IPS-NIHi11 (cell line): ENCODE measurements at places on chromosomes 7 and 10.

DNA sequence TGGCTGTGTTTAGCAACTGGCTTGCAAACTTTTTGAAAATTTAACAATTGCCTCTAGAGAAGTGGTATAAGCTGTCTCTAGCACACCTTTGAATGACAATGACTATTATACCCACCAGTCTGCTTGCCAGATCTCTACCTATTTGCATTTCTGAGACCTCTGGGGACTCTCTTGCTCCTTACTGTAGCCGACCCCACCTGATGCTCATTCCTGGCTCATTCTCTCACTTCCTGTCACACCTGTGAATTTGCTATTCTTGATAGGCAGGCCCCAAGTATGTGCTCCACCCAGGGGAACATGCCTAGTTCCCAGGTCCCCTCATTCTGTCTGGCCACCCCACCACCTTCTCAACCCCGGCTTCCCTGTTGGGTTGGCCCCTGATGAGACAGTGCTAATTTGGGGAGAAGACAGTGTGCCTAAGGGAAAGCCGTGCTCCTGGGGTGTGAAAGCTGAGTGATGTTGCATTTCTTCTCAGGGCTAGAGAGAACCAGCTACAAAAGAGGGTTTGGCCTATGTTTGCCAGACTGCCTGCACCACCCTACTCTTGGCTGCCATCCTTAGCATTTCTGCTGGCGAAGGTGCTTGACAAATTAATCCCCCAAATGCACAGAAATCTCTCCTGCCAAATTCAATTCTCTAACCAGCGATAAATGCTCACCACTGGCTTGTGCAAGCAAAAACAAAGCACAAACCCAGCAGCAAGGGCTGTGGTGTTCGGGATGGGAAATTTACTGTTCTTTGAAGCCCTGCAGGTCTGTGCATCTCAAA is 138.2 kb downstream of the RPS24 start:
- peak; percentile 59 for DNase-seq

DNA sequence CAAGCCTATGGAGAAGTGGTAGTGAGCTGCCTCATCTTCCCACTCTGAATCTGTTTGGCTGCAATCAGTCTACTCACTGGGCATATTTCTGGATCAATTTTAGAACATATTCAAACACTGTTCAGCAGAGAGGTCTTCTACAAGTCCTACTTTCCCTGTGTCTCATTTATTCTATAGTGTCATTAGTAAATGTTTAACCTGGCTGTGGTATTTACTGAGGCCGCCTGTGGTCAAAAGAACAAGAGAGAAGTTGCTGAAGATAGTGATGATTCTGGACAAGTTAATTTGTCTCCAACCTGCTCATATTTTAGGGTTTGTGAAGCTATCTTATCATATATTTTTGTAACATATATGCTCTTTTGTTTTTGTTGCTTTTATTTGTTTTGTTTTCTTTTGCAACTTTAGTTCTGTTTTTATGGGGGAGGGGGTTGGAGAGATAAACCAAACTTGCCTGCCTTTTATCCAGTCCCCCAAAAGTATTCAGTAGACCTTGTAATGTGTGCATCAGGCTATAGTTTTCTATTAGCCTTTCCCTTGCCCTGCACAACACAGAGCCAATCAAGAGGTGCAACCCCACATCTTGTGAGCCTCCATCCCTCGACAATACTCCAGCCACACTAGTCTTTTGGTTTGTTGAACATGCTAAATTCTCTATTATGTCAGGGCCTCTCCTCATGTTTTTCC is 362.8 kb upstream of the MBL2 start:
- DNase-seq: no peak

GRCh38 chr10:122746408-122746807 is 46.8 kb upstream of the C10orf120 start:
- no peak for DNase-seq

- DNase-seq: no peak
These were observed 29.6 kb downstream of the MKI67 start for GRCh38 chr10:128096486-128097199.

DNA sequence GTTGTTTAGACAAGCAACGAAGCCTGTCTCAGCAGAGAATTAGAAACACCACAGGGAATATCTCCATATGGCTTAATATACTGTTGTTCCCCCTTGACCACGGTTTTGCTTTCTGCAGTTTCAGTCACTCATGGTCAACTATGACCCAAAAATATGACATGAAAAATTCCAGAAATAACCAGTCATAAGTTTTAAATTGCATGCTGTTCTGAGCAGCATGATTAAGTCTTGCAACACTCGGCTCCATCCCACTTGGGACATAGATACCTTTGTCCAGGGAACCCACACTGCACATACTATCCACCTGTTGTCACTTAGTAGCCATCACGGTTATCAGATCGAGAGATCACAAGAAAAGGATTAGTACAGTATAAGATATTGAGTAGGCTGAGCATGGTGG is 60.7 kb upstream of the FOXK1 start:
- no peak for DNase-seq

- DNase-seq: no peak
These were observed 86.3 kb downstream of the TRRAP start for GRCh38 chr7:98964596-98964995.

DNA sequence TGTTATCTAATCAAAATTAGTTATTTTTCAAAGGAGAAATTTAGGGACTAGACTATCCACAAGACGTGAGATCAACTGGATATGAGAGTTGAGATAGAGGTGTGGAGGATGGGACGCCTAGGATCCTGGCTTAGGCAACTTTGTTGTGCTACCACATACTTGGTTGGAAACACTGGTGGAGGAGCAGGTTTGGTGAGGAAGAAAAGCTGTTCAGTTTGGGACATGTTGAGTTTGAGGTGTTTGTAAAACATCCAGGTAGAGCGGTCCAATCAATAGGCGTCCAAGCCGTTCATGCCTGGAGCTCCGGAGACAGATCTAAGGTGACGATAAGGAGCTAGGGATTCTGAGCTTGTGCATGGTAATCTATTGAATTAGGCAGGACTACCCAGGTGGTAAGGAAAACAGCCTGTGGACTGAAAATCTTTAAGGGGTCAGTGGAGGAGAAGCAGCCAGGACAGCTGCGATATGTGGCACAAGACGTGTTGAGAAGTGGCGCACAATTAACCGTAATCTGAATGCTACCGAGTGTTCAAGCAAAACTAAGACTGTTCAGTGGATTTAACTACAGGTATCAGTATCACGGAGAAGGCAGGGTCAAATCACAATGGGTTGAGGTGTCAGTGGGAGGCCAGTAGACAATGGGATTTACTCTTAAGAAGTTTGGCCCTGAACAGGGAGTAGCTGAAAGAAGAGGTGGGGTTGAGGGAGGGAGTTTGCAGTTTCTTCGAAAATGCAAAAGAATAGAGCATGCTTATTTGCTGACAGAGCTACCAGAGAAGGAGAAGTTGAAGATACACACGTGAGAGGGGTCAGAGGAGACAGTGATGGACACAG is 16.1 kb upstream of the TRPV6 start:
- DNase-seq: no peak

- DNase-seq: no peak
These were observed 15.8 kb downstream of the ADAP1 start for GRCh38 chr7:938546-939185.

GRCh38 chr7:92639213-92639896 is 49.2 kb upstream of the FAM133B start:
- no peak for DNase-seq

DNA sequence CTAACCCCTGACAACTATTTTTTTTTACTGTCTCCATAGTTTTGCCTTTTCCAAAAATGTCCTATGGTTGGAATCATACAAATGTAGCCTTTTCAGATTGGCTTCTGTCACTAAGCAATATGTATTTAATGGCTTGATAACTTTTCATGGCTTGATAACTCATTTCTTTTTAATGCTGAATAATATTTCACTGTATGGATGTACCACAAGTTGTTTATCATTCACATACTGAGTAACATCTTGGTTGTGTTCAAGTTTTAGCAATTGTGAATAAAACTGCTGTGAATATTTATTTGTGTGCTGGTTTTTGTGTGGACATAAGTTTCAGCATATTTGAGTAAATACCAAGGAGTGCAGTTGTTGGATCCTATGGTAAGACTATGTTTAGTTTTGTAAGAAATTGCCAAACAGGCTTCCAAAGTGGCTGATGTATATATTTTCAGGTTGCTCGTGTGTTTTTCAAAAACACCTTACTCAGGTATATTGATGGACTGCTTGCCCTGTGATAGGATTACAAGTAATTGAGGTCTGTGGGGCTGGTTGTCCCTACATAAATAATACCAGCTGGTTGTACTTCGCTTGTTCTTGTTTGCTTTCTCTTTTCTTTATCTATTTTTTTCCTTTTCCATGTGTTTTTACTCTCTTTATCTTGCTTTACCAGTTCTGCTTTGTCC is 23.0 kb downstream of the NRF1 start:
- DNase-seq: no peak

GRCh38 chr7:13047061-13047460 is 359.6 kb downstream of the ARL4A start:
- DNase-seq: no peak

GRCh38 chr7:31475368-31475767 is 38.5 kb upstream of the ITPRID1 start:
- DNase-seq: no peak

DNA sequence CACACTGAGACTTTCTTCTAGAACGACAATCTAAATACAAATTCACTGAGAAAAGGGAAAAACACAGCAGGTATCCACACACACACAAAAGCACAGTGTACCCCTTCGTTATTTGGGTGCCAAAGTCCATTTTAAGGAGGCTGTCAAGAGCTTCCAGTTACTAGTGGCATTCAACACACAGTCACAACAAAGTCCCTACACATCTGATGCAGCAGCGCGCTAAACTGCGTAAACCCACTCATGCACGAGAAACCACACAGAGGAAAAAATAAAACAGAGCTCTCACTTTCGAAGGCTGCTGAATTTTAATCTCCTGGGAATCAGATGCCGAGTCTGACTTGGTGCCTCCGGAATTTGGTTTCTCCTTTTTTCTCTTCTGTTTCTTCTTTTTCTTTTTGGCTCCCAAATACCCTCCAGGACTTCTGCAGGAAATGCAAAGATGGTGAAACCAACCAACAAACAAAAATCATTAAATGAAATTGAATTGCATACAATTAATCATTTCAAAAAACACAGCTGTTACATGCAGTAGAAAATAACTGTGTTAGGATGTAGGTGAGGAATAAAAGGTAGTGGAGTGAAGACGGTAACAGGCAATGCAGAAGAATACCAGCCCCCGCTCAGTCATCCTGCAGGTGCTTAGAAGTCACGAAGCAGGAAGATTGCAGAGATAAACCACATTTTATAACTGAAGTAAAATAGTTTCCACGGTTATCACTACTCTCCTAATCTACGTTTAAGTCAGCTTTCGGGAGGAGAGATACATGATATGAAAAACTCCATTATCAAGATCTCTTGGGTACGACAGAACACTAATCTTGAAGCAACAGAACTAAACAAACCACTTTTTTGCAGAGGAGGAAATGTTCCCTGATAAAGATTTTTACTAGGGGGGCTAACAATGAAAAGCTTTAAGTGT is 27.1 kb downstream of the NMT2 start:
- no peak for DNase-seq

DNA sequence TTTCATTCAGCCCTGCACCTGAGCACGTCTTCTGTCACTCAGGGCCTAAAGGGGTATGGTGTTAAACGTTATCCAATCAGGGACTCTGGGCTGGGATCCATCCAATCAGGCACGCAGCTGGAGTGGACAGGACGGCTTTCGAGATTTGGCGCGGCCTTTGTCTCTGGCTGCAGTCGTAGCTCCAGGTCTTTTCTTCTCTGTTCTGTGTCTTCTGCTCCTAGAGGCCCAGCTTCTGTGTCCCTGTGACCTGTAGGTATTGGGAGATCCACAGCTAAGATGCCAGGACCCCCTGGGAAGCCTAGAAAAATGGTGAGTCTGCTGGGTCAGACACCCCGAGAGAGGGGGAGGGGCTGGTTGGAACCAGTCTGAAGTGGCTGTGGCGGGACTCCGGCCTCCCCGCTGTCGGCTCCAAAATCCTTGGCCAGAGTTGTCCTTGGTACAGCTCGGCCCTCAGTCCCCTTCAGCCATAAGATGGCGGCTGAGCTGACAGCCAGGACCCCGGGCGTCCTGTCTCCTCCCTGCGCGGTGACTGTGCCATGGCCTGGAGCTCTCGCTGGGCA is 11.7 kb upstream of the ZNF680 start:
- peak; percentile 74 for DNase-seq

GRCh38 chr7:120332433-120332832 is 59.5 kb downstream of the KCND2 start:
- no peak for DNase-seq

DNA sequence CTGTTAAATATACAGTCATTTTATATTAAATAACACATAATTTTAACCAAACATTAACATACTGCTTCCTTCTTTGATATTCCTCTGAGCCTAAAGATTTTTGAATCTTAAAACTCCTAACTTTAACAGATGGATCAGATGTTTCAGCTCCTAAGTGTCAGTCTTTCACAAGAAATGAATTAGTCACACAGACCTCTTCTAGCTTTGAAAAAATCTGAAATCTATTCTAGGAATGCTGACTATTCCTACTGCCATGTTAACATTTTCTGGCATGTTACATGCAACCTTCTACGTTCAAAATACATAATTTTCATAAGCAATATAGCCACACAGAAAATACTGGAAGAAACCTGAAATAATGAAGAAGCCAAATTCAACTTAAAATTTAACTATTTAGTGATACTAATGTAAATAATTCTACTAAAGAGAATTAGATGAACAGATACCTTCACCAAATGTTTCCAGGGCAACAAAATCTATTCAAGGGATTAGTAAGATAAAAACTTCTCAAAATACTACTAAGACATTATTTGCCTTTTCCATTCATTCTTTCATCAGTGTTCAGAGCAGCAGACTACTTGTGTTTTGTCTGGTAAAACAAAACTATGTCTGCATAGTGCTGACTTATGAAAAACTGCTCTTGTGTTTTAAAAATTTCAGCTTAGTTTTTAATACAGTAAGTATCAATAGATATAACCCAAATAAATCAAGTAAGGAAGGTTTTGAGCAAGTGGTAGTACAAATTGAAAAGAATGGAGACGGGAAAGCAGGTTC is 9.2 kb downstream of the JMJD1C start:
- no peak for DNase-seq

DNA sequence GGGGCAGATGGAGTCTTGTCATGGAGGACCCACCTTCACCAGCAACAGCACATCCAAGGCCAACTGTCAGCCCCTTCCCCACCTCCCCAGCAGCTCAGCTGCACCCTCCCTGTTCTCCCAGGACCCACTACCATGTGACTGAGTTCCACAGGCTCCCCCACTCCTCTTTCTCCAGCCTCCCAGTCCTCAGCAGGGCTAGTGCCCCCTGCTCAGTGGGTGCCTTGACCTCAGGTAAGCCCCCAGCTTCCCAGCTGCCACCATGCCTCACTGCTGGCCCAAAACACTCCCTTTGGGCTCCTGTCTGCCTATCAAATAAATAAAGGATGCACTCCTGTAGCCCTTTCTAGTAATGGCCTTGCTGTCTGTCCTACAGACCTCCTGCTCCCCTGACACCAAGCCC is 174.4 kb downstream of the SLIT1 start:
- DNase-seq: no peak
